ENCODE measurements at places on chromosomes 11 and 22.

GRCh38 chr11:59556115-59556916 lies 45.0 kb downstream of the OR4D9 start:
- DNase-seq: peak; percentile 57

DNA sequence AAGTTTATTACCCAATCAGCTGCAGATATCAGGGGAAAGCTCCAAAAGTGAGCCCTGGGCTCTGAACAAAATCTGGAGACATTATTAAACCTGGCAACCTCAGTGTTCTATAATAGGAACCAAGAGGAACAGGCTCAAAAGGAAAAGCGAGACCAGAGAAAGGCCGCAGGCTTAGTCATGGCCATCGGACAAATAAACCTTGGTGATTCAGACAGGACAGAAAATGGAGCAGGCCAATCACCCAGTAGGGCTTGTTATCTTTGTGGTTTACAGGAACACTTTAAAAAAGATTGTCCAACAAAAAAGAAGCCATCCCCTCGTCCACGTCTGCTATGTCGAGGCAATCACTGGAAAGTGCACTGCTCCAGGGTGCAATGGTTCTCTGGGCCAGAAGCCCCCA lies 7.7 kb upstream of the PANX1 start:
- DNase-seq: no peak

DNA sequence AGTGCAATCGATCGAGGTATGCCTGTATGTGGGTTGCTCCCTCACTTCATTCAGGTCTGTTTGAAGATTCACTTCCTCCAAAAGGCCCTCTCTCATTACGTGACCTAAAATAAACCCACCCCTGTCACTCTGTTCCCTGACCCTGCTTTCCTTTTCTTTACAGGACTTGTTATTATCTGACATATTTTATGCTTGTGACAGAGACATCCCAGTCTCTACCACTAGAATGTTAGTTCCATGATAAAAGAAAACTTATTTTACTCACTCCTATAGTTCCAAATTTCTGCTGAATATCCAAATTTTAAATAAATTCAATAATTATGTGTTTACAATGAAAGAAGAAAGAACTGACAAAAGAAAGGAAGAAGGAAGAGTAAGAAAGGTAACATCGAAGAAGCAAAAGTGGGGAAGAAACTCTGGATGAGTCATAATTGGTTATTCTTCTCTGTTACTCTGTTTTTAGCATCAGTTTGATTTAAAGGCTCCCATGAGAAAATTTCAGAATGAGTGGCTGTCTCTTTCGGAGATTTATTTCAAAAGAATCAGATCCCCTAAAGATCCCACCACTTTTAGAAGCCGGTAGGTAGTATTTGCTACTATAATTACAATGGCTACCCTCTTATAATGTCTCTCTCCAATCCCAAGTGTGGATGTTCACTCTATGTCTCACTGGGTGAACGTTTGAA lies 33.5 kb downstream of the ENTHD1 start:
- DNase-seq: no peak

DNA sequence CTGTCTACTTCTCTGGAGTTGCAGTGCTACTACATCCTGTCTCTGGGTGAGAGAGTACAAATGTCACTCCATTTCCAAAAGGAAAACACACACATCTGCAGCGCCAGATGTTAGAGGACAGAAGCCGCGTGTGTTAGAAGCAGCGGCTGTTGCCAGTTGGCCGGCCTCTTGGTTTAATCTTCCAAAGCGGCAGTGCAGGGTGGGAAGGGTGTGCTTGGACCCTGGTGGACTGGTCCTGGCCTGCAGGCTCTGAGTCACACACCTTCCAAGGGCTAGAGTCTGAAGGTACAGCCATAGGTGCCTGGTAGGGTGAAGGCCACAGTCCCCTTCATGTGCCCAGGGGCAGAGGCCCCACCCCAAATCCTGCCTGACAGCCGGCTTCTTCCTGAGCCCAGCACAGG lies 99.8 kb downstream of the CTTN start:
- no peak for DNase-seq

DNA sequence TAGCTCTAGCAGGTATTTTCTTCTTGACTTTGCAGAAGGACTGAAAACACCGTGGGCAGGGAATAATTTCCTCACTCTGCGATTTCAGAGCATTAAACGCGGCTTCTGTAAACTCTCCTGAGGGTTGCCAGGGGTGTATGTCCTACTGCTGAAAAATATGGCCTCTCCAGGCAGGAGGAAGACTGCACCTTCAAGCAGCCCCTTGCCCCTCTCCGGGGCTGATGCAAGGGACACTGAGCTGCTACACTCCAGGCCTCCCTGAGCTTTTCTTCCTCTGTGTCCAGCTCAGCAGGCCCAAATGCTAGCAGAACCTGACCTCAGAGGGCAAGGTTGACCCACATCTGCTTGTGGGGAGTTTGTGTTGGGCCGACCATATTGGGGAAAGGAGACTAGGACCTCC lies 2.2 kb downstream of the CD6 start:
- no peak for DNase-seq

GRCh38 chr22:19518635-19519034 lies 5.6 kb downstream of the CLDN5 start:
- DNase-seq: no peak

DNA sequence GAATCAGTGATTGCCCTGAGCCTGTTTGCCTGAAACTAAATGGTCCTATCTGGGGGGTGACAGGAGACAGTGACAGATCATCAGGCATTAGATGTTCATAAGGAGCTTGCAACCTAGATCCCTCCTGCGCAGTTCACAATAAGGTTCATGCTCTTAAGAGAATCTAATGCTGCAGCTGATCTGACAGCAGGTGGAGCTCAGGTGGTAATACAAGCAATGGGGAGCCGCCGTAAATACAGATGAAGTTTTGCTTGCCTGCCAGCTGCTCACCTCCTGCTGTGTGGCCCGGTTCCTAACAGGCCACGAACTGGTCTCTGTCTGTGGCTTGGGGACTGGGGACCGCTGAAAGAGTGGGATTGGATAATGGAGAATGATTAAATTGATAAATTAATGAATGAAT lies 14.0 kb downstream of the NOX4 start:
- no peak for DNase-seq

DNA sequence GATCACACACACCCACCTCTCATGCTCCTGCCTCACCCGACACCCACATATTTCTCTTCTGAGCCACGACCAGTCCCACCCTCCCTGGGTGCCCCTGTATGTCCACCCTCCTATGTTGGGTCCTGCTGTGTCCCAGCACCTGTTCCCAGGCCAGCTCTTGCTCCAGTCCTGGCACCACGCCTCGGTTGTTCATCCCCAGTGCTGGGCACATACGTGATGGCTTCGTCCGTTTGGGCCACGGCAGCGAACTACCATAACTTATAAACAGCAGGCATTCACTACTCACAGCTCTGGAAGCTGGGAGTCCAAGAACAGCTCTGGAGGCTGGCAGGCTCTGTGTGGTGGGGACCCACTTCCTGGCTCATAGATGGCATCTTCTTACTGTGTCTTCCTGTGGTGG lies 116.9 kb downstream of the BRD1 start:
- DNase-seq: no peak

GRCh38 chr22:42596336-42596735 lies 18.3 kb downstream of the POLDIP3 start:
- DNase-seq: peak; percentile 70

- no peak for DNase-seq
These were observed 43.6 kb upstream of the POU2AF1 start for GRCh38 chr11:111422494-111423249.

- DNase-seq: no peak
These were observed 5.6 kb downstream of the DDX10 start for GRCh38 chr11:108670451-108670850.

GRCh38 chr22:42432020-42432596 lies at the start of gene NFAM1:
Gene NFAM1 (minus strand): TSS chr22:42432403. CDS start chr22:42432357, 46 bp downstream.
- no peak for DNase-seq

DNA sequence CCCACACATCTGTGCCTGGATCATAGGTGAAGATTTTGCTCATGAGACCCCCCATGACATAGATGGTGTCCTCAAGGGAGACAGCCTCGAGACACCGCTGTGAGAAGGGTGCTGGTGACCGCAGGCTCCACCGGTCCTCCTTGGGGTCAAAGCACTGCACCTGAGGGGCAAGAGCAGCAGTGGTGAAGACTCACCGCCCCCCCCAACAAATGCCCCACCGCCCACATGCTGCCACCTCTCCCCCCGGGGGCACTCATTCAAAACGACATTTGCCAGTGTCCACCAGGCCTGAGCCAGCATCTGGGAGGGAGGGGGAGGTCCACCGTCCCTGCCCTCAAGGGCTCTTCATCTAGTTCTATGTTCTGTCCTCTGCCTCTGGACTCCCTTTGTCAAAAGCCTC lies 9.3 kb downstream of the KLHL35 start:
- DNase-seq: no peak

- no peak for DNase-seq
These were observed 9.6 kb upstream of the SLC35C1 start for GRCh38 chr11:45795379-45795778.

GRCh38 chr11:47499614-47500013 lies 50.7 kb upstream of the RAPSN start:
- no peak for DNase-seq

- DNase-seq: no peak
These were observed 22.6 kb downstream of the CABIN1 start for GRCh38 chr22:24033731-24034130.

DNA sequence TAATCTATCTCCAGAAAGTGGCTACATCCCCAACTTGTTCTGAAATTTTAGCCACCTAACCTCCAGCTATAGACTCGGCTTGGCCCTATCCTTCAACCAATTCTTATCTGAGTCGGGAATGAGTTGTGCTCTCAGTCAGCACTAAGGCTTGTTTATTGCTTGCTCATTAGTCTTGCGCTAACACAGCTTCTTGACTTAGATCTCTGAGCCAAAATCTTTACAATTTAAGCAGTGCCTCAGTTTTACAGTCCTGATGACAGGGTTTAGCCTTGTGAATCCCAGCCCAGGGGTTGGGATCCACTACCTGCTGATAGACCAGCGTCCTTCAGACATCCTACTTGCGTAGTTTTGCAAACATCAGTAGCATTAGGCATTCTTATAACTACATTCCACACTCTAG lies 144.6 kb downstream of the NOX4 start:
- no peak for DNase-seq

DNA sequence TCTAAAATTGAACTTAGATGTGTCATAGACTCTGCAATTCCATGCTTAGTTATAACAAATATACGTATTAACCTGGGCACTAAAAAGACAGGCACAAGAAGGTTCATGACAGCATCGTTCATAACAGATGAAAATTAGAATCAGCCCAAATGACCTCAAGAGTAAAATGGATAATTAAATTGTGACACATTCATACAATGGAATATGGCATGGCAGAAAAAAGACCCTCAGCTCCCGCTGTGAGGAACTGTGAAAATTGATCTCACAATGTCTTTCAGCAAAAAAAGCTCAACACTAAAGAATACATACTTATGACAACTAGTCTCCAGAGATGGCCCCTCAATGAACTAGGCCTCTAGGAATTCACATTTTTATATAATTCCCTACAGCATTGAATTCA lies 386.0 kb downstream of the GUCY1A2 start:
- DNase-seq: no peak

DNA sequence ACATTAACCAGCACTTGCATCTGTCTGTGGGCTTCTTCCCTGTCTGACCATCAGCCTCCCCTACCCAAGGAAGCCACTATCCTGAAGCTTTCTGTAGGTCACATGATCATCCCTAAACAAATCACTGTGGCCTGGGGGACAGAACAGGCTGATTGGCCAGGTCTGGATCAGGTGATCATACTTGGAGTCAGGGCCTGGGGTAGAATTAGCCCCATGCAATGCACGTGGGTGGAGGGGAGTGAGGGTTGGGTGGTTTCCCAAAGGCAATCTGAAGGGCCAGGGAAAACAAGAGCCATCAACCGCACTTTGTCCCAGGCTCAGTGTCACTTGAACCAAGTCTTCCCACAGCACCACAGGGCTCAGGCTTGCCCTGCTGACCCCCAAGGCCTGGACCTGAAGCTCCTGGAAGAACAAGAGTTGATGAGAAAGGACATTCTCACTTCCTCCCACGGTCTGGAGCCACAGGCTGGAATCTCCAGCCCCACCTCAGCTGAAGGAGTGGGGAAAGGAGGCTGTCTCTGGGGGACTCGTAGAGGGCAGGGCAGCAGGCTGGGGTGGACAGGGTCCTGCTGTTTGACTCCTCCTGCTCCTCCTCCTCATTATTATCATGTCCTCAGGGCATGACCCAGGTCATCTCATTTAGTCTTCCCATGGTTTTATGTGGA lies 31.5 kb upstream of the TSPAN18 start:
- DNase-seq: no peak

DNA sequence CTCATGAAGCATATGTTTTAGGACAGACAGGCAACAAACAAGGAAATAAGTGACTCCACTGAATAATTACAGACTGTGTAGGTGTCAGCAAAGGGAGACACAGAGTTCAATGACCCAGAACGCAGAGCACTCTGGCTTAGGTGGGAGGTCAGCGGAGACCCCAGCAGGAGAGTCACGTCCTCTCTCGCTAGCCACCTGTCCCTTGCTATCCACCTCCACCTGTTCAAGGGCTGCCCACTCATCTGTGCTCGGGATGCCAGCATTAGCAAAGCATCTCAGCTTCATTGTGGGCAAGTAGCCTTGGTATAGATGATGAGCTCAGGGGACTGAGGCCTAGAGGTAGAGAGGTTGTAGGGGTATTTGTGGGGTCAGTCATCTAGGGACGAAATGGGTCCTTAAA lies 21.8 kb upstream of the ATXN10 start:
- DNase-seq: no peak

GRCh38 chr11:3860375-3860774 lies 4.9 kb downstream of the STIM1 start:
- DNase-seq: no peak

GRCh38 chr11:128692753-128693415 lies 988 bp upstream of the FLI1 start:
- DNase-seq: no peak

DNA sequence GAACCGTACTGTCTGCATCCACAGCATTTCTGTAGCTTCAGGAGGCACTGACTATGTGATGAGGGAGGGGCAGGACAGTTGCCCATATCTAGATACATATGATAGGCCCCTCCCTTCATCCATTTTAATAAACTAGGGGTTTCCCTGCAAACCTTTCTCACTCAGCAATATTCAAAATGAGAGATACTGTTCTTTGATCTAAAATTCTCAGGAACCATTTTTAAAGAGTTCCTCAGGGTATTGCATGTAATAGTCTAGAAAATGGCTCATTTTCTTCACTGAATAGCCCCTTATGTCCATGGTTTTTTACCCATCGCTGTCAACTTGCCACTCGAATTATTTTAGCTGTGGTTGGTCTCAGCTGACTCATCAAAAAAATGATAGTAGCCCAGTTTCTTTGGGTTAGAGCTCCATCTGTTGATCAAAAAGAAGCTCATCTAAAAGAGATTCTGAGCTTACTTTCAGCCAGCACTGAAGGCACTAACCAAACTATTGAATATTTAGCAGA lies 37.0 kb upstream of the DNAJB7 start:
- peak; percentile 61 for DNase-seq

- DNase-seq: peak; percentile 79
These were observed 579 bp upstream of the RASD2 start for GRCh38 chr22:35539910-35540594.

DNA sequence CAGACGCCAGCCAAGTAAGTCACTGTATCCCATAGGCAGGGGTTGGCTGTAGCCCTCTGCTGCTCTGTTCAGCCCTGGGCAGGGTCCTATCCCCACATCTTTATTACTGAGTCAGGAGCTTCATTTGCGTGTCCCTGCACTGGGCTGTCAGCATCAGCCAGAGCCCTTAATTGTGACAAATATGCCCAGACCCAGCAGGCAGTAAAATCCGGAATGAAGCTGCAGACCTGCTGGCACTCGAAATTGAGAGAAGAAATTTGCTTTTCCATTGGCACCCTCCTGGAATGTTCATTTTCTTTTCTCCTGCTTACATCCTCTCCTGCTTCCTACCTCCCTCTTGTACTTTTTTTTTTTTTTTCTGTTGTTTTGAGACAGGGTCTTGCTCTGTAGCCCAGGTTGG lies 43.8 kb downstream of the CEP164 start:
- no peak for DNase-seq

- no peak for DNase-seq
These were observed 34.6 kb downstream of the ZNRF3 start for GRCh38 chr22:28917747-28918549.

Data from cerebellum (tissue), 4 donors.